ENCODE measurements at places on chromosomes 16 and 17.

DNA sequence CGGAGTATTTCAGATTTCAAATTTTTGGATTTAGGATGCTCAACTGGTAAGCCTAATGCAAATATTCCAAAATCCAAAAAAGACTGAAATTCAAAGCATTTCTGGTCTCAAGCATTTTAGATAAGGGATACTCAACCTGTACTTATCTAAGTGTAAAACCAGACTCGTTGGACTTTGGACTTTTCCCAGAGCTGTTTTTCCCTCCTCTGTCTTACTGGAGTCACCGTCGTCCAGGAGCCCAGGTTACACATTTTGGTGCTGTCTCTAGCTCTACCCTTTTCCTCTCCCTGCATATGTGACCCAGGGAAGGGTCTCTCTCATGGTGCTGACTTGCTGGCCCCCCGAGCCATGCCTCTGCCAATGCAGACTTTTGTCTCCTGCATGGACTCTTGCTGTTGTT is 46.0 kb upstream of the MMP2 start:
- no peak for DNase-seq

GRCh38 chr17:72413077-72414031 is 292.5 kb downstream of the SOX9 start:
- no peak for DNase-seq

- no peak for DNase-seq
These were observed 214.3 kb downstream of the RBFOX1 start for GRCh38 chr16:7546948-7547347.

DNA sequence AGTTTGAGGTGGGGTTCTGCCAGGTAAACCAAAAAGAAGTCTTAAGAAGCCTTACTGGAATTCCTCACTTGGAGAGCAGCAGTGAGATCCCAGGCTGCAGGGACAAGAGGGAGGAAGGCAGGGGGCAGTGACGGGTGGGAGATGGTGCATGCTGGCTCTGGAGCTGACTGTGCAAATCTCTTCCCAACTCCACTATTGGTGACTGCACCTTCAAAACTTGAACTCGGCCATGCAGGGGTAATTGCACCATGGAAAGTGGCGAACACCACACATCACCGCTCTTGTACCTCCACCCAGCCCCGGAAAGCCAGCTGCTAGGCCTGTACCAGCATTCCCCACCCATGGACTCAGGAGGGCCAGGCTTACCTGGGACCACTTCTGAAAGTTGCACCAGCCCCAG is 51.4 kb upstream of the CDR2 start:
- DNase-seq: no peak

DNA sequence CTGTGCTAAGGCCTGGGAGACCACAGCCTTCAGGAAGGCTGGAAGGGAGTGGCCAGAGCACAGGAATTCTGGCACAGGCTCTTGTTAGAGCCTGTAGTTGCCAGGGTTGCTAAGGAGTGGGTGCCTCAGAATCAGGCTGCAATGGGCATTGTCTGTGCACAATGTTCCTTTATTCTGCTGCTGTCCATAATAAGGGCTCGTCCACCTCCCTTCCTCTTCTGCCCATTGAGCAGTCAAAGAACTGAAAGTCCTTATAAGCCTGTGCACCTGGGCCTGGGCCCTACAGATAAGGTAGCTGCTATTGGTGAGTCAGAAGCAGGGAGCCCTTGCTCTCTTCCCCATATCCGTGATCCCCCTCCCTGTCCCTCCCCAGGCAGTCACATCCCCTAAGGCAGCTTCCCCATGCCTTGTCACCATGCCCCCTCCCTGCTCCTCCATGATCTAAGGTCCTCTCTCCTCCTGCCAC is 5.4 kb upstream of the CNGB1 start:
- DNase-seq: no peak

GRCh38 chr17:18213666-18214270 is 11.7 kb upstream of the LLGL1 start:
- DNase-seq: no peak

- no peak for DNase-seq
These were observed 12.4 kb upstream of the SRCIN1 start for GRCh38 chr17:38617967-38618760.

GRCh38 chr17:34308371-34308770 is 10.9 kb upstream of the CCL8 start:
- no peak for DNase-seq

Data from activated CD4-positive, alpha-beta T cell treated with anti-CD3 and anti-CD28 coated beads, Interleukin-2, Interleukin-4, amounts not matched to agents 100 ng/mL and 50 ng/mL, durations not matched to agents 16 hours and 8 hours (primary cell).